ENCODE measurements at places on chromosomes 2 and 18.
A peak's percentile ranks its signal among the peaks of the same experiment; 100 is the strongest.

DNA sequence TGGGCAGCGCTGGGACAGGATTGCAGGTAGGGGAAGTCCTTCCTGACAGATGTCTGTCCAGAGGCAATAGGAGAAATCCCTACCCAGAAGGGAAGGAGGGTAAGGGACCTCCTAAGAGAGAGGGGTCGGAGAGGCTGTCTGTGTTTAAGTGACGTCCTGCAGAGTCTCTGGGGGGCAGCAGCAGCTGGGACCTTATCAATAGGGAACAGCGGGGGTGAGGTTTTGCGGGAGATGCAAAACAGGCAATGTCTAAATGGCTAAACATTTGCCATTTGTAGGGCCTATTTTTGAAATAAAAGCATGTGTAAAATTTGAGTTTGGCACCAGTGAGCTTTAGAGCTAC, 108.7 kb upstream of the HS6ST1 start:
- no peak for DNase-seq

GRCh38 chr2:163649080-163649479, 86.7 kb downstream of the FIGN start:
- DNase-seq, result no peak

DNA sequence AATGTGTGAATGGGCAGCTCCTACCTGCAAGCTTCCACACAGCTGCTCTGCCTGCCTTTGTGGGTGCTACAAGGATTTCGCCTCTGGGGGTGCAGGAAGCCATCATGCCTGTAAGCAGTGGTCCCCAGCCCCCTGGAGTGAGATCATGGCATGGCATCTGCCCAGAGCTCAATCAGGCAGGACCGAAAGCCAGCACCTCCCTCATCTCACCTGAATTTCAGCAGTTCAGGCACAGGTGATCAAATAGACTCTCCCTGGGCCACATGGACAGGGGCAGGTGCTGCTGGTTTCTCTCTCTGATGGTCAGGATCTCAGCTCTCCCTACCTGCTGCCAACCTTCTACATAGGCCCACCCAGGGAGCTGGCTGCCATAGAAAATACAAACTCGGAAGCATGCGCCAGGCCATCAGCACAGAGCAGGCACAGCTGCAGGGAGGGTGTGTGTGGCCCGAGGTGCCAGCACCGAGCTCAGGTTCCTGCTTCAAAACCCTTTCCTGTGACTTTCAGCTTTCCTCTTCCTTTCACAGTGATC, 133.2 kb upstream of the ID2 start:
- DNase-seq, result no peak

DNA sequence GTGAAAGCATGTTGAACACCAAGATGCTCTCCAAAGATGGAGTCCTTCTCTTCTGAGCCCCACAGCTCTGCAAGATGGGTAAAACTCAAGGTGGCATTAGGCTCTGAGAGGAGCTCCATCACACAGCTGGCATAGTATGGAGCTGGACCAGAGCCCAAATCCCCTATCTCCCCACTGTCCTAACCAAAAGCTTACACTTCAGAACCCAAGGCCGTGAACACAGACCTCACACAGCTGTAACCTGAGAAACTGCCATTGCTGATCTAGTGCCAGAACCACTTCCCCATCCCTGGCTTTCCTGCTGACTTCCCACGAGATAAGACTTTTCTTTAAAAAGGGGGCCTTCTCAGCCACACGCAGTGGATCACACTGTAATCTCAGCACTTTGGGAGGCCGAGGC, 25.0 kb downstream of the TTC32 start:
- DNase-seq, result no peak

DNA sequence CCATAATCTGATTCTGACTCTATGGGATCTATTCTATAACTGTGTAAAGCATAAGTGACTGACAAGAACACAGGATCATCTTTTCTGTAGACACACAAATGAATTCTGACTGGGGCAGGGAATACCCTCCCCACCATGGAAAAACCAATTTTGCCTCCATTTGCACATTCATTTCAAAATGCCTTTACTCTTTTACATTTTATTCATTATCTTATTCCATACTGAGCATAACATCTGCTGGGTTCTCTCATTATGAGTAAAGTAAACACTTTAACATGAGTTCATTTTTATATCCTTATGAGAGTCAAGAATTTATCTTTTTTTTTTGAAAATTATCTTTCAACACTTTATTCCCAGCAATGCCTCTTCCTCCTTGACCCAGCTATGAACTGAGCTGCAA, 163.5 kb downstream of the RNF152 start:
- no peak for DNase-seq

DNA sequence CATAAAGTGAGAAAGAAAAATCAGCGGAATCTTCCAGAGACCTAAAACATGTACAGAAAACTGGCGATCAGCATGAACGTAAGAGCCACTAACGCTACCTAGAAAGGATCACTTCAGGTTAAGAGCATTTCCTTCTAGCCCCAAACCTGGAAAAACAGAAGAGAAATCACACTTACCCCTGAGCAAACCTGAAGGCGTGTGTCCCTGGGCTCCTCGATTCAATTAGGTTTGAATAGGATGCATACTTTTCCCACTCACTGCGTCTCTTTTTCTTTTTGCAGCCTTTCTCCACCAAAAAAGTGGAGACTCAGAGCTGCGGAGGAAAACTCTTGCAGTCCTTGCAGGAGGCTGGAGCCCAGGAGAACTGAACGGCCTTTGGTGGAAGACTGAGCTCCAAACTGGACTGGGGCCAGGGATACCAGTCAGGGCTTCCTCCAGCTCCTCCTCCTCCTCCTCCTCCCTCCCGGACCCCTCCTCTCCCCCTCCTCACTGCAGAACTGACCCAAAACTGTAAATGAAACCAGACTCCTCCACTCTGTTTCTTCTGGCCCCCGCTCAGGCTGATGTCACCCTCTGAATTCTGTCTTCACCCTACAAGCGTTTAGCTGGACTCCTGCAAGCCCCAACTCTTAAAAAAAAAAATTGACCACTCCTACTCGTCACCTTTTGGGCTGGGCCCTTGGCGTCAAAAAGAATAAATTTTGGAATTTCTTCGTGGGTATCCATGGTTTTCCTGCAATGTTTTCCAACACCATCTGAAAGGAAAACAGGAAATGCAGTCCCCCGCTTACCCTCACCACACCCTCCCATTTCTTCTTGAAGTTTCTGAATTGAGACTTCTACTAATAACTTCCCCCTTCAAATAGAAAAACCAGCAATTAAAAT, at the start of gene COL6A3:
Gene COL6A3, minus strand, starts transcription at position 388 of the 885 bp plus-strand sequence. CDS start 17,347 bp downstream, outside the sequence.
- no peak for DNase-seq

- DNase-seq, result no peak
These were observed 125.4 kb downstream of the TPO start for GRCh38 chr2:1538663-1539062.

GRCh38 chr2:188439986-188440385, 148.3 kb downstream of the GULP1 start:
- DNase-seq, result no peak

DNA sequence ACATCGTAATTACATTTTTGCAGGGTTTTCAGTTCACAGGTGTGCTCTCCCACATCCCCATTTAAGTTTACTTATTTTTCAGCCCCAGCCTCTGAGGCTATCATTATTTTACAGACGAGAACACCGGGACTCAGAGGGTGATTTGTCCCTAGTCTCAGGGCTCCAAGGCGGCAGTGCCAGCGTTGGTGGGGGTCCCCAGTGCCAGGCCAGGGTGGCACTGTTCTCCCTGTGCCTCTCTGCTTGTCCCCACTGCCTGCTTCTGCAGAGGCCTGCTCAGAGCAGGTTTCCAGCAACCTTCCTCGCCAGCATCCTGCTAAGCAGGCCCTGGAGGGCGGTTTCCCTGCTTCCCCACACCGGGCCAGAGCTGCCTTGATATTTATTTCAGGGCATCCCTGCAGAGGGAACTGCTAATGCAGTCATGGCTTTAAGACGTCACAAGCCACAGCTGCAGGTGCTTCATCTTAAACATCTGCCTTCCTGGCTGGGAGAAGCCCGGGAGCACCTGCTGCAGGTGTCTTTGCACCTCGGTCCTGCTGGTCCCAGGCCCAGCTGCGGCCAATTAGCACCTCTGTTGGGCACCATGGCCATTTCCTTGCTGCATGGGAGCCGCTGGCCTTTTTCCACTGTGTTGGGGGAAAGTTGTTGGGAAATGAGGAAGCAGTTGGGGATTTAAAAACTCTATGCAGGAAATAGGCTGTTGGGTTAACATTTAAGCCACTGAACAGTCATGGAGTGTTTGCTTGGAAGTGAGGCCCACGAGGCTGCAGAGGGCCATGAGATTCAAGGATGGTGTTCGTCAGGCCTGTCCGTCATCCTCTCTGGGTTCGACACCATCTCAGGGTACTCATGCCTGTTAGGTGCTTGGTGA, 22.8 kb downstream of the HPCAL1 start:
- DNase-seq, result no peak

GRCh38 chr2:148963461-148963860, 75.0 kb upstream of the LYPD6B start:
- no peak for DNase-seq

- no peak for DNase-seq
These were observed 90.6 kb downstream of the GLI2 start for GRCh38 chr2:120826260-120826648.

DNA sequence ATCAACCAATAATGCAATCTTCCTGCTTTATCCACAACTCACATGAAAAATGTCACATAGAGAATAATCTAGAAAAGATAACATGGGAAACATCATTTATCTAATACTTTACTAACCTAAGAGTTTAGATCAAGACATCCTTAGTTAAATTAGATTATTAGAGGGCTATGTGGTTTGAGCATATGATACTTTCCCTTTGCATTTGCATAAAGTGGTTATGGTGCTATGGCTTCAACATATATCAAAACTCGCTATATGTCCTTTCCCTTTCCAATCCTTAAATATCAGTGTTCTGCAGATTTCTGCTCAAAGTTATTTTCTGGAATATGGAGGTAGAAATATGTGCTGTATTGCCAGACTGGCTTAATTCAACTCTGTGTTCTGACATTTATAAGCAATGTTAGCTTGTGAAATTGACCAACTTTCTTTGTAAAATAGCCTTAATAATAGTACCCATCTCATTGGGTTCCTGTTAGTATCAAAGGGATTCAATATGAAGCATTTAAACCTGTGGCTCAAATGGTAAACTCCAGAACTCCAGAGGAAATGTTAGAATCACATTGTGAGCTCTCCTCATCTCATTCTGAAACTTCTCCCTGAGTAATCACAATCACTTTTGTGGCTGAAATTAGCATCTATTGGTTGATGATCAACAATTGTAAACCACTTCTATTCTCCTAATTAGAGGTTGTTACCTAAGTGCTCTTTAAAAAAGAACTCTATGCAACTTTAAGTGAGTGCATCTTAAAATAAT, 1089.9 kb upstream of the SLC39A10 start:
- peak; percentile 25 for DNase-seq

- DNase-seq, result no peak
These were observed 4.8 kb upstream of the IL36A start for GRCh38 chr2:113000436-113000835.

- peak; percentile 89 for DNase-seq
These were observed at the start of gene COX5B for GRCh38 chr2:97645695-97646629. Gene COX5B, plus strand, starts transcription at chr2:97646062. Its CDS starts 25 bp downstream, at chr2:97646087.

DNA sequence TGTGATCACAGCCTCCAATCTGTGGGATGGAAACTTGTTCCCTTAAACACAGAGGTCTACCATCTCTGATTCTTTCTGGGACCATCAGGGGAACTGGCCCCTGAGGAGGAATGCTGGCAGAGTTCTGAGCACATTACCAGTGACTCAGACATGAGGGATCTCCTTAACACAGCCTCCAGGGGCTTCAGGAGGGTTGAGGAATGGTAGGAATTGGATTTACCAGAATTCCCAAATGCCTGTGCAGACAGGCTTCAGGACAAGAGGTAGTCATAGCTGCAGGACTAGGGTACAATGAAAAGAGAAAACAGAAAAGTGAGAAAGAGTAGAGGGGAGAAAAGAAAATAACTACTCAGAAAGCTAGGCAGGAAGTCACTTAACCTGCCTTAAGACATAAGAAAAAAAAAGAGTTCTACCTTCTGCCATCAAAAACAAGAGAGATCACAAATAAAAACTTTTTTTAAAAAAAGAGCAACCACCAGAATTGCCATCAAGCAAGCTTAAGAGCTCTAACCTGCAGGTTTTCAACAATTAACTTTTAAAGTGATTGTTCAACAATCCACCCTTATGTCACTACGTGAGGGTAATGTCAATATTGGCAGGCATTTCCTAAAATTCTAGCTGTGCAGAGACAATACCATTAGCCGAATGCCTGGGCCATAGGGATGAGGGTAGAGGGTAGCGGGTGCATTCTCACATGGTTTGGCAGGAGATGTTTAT, 524.4 kb downstream of the BCL11A start:
- no peak for DNase-seq

GRCh38 chr2:166671801-166672200, 177.8 kb upstream of the SCN7A start:
- DNase-seq, result no peak

DNA sequence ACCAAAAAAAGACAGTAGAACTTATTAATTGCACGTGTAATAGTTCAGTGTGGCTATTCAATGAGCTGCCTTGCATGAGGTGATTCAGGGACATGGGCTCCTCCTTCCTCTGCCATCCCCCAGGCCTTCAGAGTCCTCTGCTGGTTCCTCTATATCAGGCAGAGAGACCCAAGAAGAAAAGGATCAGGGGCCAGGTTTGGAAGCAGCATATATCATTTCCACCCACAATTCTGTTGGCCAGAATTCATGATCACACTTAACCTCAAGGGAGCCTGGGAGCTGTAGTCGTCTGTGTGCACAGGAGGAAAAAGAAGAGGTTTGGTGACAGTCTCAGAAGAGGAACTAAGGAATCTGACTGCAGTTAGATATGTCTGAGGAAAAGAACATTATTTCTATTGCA, 114.0 kb upstream of the GLS start:
- DNase-seq, result no peak

DNA sequence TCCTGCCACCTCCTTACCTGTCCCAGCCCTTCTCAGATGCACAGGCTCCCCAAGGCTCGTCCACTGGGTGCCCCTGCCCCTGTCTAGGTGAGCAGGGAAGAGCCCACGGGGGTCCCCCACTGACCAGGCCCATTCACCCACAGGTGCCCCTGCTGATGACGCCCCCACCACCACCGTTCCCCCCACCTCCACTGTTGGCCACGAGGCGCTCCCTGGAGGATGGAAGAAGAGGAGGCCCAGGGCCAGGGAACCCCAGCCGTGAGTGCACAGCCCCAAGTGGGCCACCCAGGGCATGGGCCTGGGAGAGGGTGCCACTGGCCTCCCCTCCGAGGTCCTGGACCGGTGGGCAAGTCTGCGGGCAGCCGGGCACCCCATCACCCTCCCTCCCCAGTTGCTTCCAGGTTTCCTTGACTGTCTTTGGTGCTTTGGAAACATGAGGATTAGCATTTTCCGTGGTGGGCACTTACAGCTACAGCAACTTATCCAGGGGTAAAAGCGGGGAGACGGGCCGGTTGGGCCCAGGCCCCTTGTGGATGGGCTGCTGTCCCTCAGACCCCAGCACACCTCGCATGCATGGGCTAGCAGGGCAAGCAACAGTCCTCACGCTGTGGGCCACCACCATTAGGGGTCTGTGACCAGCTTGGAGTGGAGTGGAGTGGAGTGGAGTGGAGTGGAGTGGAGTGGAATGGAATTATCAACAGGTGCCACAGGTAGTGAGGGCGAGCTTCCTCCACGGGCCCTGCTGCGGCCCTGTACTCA, 13.2 kb upstream of the KLHL30 start:
- no peak for DNase-seq

- DNase-seq, result peak; percentile 96
These were observed 78.0 kb upstream of the DNMT3A start for GRCh38 chr2:25419678-25420242.

- no peak for DNase-seq
These were observed 303.0 kb upstream of the SLC8A1 start for GRCh38 chr2:40754912-40755311.

GRCh38 chr18:56815926-56816325, 164.8 kb downstream of the WDR7 start:
- no peak for DNase-seq

- no peak for DNase-seq
These were observed 15.1 kb downstream of the CLIP4 start for GRCh38 chr2:29130295-29130694.

- no peak for DNase-seq
These were observed 51.1 kb downstream of the PGAP1 start for GRCh38 chr2:196875414-196875813.
